Renal pelvis (tissue), 12 donors: ENCODE measurements at places on chromosomes 5 and 9. TPM values are rescaled to one million over a fixed set of nuclear protein-coding genes. Genes with fewer than 3 reads are reported as not detected.

The MAML1 gene
- polyA plus RNA-seq, result 51.1 TPM

The SHOC1 gene
- 0.61 TPM for polyA plus RNA-seq

The KCNN2 gene
- 3.1 TPM for polyA plus RNA-seq

The PITX1 gene
- polyA plus RNA-seq, result not detected

The MAMDC4 gene
- polyA plus RNA-seq, result 11.6 TPM

The FPGS gene
- 53.4 TPM for polyA plus RNA-seq

DNA sequence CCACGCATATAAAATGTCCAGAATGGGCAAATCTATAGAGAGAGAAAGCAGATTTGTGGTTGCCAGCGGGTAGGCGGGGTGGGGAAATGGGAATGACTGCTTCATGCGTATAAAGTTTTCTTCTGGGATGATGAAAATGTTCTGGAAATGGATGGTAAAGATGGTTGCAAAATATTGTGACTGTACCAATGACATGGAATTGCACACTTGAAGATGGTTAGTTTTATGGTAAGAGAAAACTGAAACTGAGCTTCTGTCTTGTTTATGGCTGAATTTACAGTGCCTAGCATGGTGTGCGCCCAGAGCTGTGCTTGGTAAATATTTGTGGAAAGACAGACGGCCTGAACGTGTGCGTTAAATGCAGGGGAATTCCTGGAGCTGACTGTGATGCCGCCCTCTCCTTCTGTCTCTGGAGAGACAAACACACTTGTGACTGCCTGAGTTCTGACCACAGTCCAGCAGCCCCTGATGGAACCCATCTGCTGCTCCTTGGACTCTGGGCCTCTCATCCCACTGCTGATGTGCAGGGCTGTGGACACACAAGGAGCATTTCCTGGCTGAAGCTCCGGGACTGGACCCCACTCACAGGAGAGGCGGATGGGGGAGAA is 8.6 kb upstream of the PTGES start:
- DNase-seq, result peak; percentile 76

- DNase-seq, result no peak
These were observed 228.3 kb downstream of the MAST4 start for GRCh38 chr5:66824476-66824875.

GRCh38 chr5:90565491-90565890 is 6.9 kb downstream of the ADGRV1 start:
- no peak for DNase-seq

GRCh38 chr5:78754655-78755054 is 106.1 kb upstream of the LHFPL2 start:
- no peak for DNase-seq

GRCh38 chr5:74422671-74423070 is 217.9 kb downstream of the ENC1 start:
- no peak for DNase-seq
